ENCODE measurements at places on chromosomes 4 and X.

- peak; percentile 3 for DNase-seq
These were observed 61.5 kb upstream of the MMAA start for GRCh38 chr4:145557720-145558119.

- DNase-seq, result no peak
These were observed 241.4 kb upstream of the CLNK start for GRCh38 chr4:10925996-10926395.

DNA sequence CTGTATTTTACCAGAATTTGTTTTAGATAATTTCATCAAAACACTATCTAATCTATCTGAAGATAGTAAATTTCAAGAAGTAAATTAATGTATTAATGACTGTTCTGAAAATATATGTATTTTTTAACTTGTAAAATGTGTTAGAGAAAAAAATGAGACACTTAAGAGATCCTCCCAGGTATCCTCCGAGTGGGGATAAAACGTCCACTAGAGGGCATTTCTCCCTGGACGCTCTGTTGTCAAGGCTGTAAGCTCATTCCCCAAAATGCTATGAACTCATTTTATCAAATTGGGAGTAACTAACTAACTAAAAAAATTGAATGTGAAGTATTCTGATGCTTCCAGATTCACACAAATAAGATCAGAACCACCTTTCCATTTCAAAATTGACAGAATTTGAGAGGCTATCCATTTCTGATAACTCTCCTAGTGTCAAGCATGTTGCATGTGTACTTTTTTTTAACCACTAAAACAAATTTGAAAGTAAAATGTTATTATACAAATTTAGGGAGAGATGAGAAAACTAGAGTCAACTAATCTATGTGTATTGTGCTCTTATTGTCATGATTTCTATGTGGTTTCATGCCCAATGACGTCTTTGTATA is 337.3 kb upstream of the HS3ST1 start:
- no peak for DNase-seq

DNA sequence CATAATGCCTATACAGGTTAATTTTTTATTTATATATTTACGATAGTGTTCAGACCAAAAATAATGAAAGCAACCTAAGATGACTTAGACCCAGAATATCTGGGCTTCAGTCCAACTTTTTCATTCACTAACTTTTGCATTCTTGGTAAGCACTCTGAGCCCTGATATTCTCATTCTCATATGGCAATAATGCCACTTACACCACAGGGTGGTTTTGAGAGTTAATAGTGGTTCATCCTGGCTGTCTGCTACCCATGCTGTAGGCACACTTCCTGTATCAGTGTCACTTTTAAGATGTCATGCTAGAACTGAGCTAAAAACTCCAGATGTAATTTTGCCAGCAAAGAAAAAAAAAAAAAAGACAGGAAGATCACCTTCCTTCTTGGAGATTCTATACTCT is 508.7 kb upstream of the FMR1 start:
- DNase-seq, result no peak

- DNase-seq, result no peak
These were observed 43.1 kb downstream of the CXXC4 start for GRCh38 chr4:104451573-104451972.

GRCh38 chrX:112766774-112767173 is 73.9 kb downstream of the AMOT start:
- no peak for DNase-seq

- DNase-seq, result no peak
These were observed 6.0 kb upstream of the WDR13 start for GRCh38 chrX:48591255-48591791.

DNA sequence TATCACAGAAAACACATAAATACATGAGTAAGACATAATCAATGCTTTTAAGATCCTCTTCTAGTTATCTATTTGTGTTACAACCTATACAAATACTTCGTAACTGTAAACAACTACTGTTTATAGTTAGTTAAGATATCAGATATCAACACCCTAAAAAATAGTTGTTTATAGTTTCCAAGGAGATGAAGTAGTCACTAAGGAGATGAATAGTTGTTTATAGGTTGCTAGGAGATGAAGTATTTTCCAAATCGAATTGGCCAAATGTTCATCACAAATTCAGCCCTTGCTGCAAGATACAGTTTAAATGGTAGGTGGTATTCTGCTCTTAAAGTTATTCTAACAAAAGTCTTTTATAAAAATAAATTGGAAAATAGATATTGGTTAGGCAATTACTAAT is 618.2 kb upstream of the PCDH10 start:
- no peak for DNase-seq

- no peak for DNase-seq
These were observed at the start of gene TCEAL9 for GRCh38 chrX:103356130-103356798. TCEAL9 (plus strand) TSS chrX:103356506; CDS start chrX:103357685, 1,179 bp downstream.

DNA sequence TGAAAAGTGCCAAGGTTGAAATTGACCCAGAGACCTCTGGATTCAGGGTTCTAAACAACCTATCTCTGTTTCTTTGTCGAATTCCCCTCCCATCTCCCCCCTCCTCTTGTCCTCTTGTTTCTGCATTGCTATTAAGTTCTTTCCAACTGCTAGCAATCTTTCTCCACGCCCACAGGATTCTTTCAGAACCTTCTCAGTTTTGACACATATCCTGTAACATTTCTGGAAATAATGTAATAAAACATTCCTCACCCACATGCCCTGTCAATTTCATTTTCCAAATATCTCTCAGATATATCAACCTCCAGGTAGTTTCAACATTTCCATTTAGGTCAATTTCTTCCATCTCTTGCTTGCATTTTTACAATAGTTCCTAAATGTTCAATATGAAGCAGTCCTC is 1105.9 kb downstream of the ARAP2 start:
- no peak for DNase-seq

- DNase-seq, result no peak
These were observed 150.6 kb upstream of the SLC4A4 start for GRCh38 chr4:71188156-71188640.

DNA sequence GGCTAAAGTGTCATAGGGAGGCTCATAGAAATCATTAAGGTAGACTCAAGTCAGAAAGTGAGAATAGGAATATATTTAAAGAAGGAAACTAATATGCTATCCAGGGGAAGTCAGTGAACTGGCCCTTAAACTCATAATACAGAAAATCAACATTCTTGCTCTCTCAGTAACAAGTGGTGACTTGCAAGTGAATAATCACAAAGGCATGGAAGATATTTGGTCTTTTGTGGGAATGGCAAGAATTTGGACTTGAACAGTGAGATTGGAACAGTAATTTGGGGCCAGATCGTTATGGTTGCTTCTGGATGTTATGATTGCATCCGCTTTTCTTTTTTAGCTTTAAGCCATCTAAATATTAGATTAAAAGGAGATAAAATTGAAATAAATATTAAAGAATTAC is 103.8 kb downstream of the TBC1D19 start:
- no peak for DNase-seq

DNA sequence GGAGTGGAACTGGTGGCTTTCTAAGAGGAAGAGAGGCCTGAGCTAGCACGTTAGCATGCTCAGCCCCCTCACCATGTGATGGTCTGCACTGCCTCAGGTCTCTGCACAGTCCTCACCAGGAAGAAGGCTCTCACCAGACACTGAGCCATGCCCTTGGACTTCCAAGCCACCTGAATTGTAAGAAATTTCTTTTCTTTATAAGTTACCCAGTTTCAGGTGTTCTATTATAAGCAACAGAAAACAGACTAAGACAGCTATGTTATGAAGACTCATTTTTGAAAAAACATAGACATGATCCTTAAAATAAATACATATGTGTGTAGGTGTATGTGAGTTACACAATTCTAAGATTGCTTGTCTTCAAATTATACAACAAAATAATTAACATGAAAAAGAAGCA is 74.7 kb downstream of the CEP44 start:
- no peak for DNase-seq

GRCh38 chr4:84529169-84529751 is 30.2 kb upstream of the NKX6-1 start:
- DNase-seq, result no peak

DNA sequence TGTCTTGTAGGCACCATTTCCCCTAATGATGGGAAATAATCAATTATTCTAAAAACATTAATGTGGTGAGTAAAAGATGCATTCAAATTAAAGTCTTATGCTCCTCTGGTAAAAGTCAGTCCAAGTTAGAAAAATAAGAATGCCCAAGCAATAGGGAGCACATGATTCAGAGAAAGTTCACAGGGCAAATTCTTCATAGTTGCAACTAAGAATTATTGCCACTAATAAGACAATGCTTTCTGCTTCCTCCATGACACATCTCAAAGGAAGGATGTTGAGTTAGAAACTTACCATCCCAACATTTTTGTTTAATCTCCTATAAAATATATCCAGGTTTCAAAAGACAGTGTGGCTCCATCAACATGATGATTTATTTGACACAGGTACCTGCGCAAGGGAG is 26.3 kb downstream of the PHOX2B start:
- no peak for DNase-seq

- no peak for DNase-seq
These were observed 143.1 kb downstream of the C4orf33 start for GRCh38 chr4:129239088-129239487.

GRCh38 chrX:132068405-132068804 is 45.3 kb downstream of the STK26 start:
- no peak for DNase-seq

DNA sequence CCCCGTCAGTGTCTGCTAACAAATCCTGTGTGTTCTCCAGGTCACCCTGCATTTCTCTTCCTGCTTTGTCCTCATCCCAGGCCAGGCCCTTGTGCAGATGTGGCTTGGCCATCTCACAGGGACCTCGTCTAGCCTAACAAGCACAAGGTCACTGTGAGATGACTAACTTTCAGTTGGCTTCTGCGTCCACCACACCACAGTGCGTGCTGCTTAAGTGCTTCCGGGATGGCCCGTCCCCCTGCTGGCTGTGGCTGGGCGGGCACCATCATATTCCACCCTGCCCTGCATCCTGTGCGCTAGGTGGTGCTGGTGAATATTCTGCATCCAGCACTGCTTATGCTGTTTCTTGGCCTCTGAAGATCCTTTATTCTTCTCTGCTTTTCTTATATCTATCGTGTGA is 33.8 kb downstream of the RBBP7 start:
- no peak for DNase-seq

- DNase-seq, result no peak
These were observed 2.2 kb downstream of the PWWP3B start for GRCh38 chrX:106170318-106170717.
